ENCODE measurements at places on chromosomes 7 and 10. TPM values are rescaled to one million over a fixed set of nuclear protein-coding genes. Genes with fewer than 3 reads are reported as not detected.

GRCh38 chr7:46003896-46004875 is 83.1 kb upstream of the IGFBP3 start:
- H3K36me3 ChIP-seq = no peaks in the 10 kb centered on the region
- no peak overlapping the region for H3K27ac ChIP-seq
- no peaks in the 10 kb centered on the region for H3K4me1 ChIP-seq
- no peak overlapping the region for H3K4me3 ChIP-seq

- H3K27me3 ChIP-seq = no peaks in the 10 kb centered on the region
- no peak for DNase-seq
- no peaks in the 10 kb centered on the region for H3K36me3 ChIP-seq
- no peak overlapping the region for H3K4me3 ChIP-seq
- no peak overlapping the region for H3K27ac ChIP-seq
Measured at GRCh38 chr10:14712991-14713424, 61.7 kb downstream of the FAM107B start.

Gene TMEM178B
- total RNA-seq = 0.30 TPM

Gene VENTX
- not detected for total RNA-seq

DNA sequence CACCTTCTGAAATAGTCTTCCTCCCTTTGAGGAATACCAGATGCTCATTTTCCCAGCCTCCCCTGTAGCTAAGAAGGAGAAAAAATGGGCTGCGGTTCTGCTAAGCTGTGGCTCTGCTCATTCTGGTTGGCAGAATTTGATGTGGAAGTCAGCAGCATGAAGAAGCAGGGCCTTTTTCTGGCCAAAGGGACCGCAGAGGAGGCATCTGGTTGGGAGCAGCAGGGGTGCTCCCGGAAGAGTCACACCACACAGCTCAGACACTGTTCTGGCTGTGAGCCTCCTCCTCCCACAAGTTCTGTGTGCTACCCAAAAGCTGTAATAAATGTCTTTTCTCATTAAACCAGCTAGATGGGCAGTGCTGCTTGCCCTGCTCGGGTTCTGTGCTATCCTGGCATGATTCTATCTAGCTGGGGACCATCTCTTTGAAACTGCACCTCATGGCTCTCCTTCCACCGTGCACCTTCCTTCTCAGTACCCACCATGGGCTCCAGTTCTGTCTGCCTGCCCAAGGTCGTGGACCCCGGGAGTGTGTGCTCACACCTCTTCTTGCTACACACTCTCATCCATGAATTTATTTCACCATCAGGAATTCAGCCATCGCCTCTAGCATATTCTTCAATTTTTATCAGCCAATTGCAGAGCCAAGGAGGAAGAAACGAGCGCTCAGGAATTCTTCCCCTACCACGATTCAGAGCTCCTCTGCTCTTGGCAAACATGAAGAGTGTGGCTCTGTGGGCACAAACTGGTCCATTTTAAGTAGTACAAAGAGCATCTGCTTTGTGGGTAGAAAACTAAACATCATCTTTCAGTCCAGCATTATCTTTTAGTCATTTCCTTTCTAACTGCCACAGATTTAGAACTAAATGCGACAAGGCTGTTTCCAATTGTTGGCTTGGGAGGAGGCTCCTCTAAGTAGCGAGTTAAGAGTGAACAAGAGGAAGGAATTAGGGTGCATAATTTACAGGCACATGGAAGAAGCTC is 76.9 kb downstream of the FAM171A1 start:
- H3K4me3 ChIP-seq = no peak overlapping the region
- H3K36me3 ChIP-seq = no peaks in the 10 kb centered on the region
- no peaks in the 10 kb centered on the region for H3K27me3 ChIP-seq
- no peak for DNase-seq

DNA sequence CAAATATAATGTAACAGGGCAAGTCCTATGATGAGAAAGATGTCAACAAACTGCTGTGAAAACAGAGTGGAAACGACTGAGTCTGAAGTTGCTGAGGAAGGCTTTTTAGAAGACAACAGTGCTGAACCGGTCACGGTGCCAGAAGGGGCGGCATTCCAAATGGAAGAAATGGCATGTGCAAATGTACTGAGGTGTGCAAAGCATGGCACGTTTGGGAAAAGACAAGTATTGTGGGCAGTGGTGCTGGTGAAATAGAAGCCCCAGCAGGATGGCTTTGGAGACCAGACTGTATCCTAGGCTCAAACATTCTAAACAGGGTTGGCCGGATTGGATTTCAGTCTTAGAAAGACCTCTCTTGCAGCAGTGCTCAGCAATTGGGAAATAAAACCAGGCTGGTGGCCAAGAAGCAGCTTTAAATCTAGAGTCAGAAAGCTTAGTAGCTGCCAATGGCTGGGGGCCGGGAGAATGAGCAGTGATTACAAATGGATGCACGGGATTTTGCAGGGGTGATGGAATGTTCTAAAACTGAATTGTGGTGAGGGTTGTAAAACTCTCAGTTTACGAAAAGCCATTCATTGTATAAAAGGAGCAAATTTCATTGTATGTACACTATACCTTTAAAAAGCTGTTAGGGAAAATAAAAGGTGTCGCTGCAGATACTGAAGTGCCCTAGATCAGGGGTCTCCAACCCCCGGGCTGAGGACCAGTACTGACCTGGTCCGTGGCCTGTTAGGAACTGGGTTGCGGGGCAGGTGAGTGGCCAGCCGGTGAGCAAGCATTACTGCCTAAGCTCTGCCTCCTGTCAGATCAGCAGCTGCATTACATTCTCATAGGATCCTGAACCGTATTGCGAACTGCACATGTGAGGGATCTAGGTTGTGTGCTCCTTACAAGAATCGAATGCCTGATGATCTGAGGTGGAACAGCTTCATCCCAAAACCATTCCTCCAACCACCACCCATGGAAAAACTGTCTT is 141.6 kb downstream of the HIBADH start:
- DNase-seq = peak; percentile 49
- no peaks in the 10 kb centered on the region for H3K36me3 ChIP-seq
- H3K27me3 ChIP-seq = no peaks in the 10 kb centered on the region
- H3K4me3 ChIP-seq = no peak overlapping the region
- H3K4me1 ChIP-seq = peaks cover 29% of the 10 kb centered on the region

DNA sequence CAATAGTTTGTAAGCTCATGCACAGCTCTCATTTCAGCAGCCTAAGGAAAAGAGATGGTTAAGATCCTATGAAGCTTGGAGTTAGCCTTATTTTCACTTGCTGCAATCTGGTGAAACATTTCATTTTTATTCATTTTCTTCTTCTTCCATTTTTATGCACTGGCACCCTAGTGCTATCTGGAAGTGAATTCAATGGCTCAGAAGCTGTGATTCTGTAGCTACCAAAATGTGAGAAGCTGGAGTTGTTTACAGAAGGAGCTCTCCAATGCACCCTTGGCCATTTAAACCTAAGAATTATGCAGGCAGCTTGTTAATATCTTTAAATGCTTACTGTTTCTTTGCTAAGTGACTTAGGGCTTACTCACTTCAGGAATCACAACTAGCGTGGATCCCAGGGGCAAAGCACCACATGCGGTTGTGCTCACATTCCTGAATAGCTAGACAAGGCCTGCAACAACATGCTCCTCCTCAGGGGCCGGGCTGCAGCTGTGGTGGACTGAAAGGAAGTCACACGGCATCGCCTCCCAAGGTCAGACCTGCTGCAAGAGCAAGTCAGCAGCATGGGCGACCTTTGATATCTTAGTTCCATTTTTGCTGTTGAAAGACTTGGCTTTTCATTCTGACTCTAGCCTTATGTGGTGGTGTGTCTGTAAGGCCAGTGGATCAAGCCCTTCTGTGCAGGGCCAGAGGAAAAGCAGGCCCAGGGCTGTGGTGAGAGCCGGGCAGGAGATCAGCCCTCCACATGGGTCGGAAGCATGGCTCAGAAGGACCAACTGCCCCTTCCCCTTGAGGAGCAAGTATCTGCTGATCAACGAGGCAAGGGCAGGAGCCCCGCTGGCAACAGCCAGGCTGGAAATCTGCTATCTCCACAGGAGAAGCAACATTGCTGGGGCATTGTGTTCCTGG is 91.9 kb upstream of the MBL2 start:
- peak; percentile 83 for DNase-seq
- no peak overlapping the region for H3K4me3 ChIP-seq
- H3K27ac ChIP-seq = peak overlapping the region; percentile 81
- H3K27me3 ChIP-seq = no peaks in the 10 kb centered on the region

Gene TBL2
- total RNA-seq = 72.8 TPM

- H3K4me1 ChIP-seq = no peaks in the 10 kb centered on the region
- H3K27me3 ChIP-seq = no peaks in the 10 kb centered on the region
- no peaks in the 10 kb centered on the region for H3K36me3 ChIP-seq
- no peak overlapping the region for H3K4me3 ChIP-seq
- H3K27ac ChIP-seq = no peak overlapping the region
Measured at GRCh38 chr10:73653701-73654100, 2.1 kb downstream of the SYNPO2L start.

- H3K4me1 ChIP-seq = no peaks in the 10 kb centered on the region
- H3K4me3 ChIP-seq = no peak overlapping the region
- DNase-seq = peak; percentile 56
- no peaks in the 10 kb centered on the region for H3K36me3 ChIP-seq
- H3K27ac ChIP-seq = no peak overlapping the region
Measured at GRCh38 chr7:139620676-139621344, 97.3 kb downstream of the CLEC2L start.

DNA sequence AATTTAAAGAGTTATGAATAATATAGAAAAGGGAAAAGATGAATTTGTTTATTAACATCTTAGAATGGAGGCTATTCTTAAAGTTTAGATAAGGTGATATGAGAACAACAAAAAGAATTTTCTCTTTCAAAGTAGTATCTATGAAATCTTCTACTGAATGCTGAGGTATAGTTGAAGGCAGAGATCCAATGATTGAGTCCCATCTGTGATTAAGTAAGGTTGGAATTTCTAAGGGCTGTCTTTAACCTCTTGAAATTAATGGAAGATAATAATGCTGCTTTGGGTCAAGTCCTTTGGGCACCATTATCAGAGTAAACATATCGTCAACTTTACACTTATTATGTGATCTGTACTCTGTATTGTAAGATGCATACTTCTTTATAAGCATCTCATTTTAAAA is 307.9 kb downstream of the PRKG1 start:
- no peaks in the 10 kb centered on the region for H3K36me3 ChIP-seq
- no peaks in the 10 kb centered on the region for H3K27me3 ChIP-seq
- no peak for DNase-seq
- no peaks in the 10 kb centered on the region for H3K4me1 ChIP-seq
- no peak overlapping the region for H3K27ac ChIP-seq

DNA sequence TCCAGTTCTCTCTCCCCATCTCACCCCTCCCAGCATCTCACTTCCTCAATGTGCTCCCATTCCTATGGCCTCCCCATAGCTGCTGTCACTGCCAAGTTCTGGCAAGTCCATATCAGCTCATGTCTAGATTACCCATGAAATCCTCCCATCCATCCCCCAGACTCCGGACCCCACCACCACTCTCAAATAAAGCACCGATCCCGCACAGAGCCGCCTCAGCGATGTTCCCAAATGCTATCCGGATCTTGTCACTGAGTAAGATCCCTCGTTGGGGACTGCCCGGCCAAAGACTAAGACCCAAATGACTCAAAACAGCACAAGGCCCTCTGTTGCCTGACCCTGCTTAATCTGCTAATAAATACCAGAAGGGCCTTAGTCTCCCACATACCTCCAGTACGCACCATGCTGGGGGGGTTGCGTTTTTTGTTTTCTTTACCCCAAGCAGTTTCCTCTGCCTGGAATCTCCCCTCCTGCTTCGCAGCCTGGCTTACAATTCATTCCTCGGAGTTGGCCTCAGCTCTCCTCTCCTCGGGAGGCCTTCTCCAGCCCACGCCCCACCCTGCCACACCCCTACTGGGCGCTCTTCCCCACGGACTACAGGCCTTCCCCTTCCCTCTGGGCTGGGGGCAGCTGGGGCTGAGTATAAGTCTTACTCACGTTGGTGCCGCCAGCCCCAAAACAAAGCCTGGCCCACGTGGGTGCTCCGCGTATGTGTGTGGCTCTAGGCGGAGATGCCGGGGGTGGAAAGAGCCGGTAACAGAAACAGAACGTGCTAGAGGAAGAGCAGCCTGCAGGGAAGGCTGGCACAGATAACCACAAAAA is 1.8 kb upstream of the DUSP5 start:
- H3K4me3 ChIP-seq = no peak overlapping the region
- H3K27ac ChIP-seq = peak overlapping the region; percentile 94

GRCh38 chr10:52940921-52941320 is 168.3 kb upstream of the MBL2 start:
- no peaks in the 10 kb centered on the region for H3K36me3 ChIP-seq
- H3K4me1 ChIP-seq = no peaks in the 10 kb centered on the region
- no peak overlapping the region for H3K4me3 ChIP-seq
- no peak overlapping the region for H3K27ac ChIP-seq

- no peaks in the 10 kb centered on the region for H3K4me1 ChIP-seq
- H3K27ac ChIP-seq = no peak overlapping the region
- no peaks in the 10 kb centered on the region for H3K27me3 ChIP-seq
- no peaks in the 10 kb centered on the region for H3K36me3 ChIP-seq
- H3K4me3 ChIP-seq = no peak overlapping the region
Measured at GRCh38 chr7:24783698-24784097, 26.4 kb upstream of the GSDME start.

DNA sequence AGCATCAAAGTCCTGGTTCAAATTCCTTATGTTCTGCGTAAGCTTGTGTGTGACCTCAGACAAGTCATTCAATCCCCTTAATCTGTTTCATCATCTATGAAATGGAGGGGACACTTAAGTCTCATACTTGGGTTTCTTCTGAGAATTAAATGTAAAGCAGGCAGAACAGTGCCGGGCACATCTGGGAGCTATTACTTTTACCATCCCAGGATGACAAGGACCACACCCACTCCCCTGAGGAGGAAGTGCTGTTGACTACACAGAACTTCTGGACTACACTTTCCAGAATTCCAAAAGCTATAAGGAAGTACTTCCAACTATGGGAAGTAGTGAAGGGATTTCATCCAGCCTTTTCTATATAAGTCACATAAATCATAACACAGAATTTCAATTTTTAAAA is 294.9 kb downstream of the IPMK start:
- no peaks in the 10 kb centered on the region for H3K36me3 ChIP-seq
- no peak overlapping the region for H3K4me3 ChIP-seq
- DNase-seq = no peak
- H3K27me3 ChIP-seq = no peaks in the 10 kb centered on the region
- H3K4me1 ChIP-seq = no peaks in the 10 kb centered on the region

- H3K36me3 ChIP-seq = no peaks in the 10 kb centered on the region
- H3K27ac ChIP-seq = no peak overlapping the region
- H3K27me3 ChIP-seq = no peaks in the 10 kb centered on the region
- H3K4me1 ChIP-seq = peaks cover 7% of the 10 kb centered on the region
- DNase-seq = no peak
Measured at GRCh38 chr7:84043661-84044191, 150.9 kb downstream of the SEMA3A start.

DNA sequence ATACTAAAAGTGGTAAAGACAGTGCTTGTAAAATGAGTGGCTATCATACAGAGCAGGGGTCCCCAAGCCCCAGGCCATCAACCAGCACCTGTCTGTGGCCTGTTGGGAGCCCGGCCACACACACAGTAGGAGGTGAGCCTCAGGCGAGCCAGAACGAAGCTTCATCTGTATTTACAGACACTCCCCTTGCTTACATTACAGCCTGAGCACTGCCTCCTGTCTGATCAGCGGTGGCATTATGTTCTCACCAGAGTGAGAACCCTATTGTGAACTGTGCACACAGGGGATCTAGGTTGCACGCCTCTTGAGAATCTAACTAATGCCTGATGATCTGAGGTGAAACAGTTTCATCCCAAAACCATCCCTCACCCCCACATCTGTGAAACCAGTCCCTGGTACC is 58.7 kb downstream of the ITGA8 start:
- no peak overlapping the region for H3K4me3 ChIP-seq
- no peak overlapping the region for H3K27ac ChIP-seq
- H3K4me1 ChIP-seq = no peaks in the 10 kb centered on the region

GRCh38 chr10:69220041-69220451 is at the start of gene HKDC1:
TSS of gene HKDC1 (plus strand) at chr10:69220332. CDS start at chr10:69220436, 104 bp downstream.
- H3K27me3 ChIP-seq = no peaks in the 10 kb centered on the region
- peak within 1 kb of the TSS; percentile 87 for H3K27ac ChIP-seq
- peak; percentile 61 for DNase-seq
- no peaks in the 10 kb centered on the region for H3K36me3 ChIP-seq

All from hepatocyte (in vitro differentiated cells).